ENCODE measurements at places on chromosomes 4 and X.

- DNase-seq, result no peak
Observed at GRCh38 chr4:40769266-40769665, 19.5 kb downstream of the NSUN7 start.

GRCh38 chrX:133171962-133172708, 46.0 kb downstream of the TFDP3 start:
- DNase-seq, result no peak

DNA sequence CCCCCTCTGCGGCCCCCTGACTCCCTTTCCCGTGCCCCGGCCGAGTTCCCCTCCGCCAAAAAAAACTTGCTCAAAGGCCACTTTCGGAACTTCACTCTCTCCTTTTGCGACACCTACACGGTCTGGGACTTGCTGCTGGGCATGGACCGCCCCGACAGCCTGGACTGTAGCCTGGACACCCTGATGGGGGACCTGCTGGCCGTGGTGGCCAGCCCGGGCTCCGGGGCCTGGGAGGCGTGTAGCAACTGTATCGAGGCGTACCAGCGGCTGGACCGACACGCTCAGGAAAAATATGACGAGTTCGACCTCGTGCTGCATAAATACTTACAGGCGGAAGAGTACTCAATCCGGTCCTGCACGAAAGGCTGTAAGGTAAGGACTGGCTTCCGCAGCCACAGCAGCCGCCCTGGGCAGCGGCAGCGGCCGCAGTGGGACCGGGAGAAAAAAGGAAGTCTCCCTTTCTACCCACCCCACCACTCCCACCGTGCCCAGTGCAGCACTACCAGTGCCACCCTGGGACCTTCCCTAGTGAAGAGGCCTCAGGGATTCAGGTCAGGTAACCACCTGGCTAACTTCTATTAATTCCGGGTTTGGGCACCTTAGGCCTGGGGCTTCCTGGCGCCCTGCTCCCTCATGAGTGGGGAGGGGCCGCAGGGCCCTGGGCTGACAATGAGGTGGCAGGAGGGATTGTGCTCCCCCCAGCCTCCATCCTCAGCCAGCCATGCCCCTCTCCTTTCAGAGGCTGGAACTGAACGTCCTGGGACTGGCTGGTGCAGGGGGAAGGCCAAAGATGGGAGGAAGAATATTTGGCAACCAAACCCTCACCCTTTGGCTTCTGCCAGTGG, 1.9 kb downstream of the NALF2 start:
- no peak for DNase-seq

DNA sequence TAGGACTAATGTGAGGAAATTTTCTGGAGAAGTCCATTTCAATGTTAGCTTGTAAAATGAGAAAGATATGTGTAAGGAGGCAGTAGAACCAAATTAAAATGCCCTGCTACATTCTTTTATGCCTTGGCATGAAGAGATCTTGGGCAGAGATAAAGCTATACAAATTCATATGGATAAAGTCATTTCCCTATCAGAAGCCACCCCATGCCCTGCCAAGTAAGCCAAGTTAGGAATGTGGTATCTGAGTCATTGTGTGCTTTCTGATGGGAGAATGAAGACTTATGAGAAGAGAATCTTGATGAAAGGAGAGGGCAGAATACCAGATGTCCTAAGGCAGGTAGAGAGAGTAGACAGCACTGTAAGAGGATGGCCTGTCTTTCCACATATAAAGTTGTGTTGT, 83.7 kb downstream of the TEX13A start:
- DNase-seq, result no peak

- no peak for DNase-seq
Observed at GRCh38 chr4:1598206-1599025, 85.7 kb downstream of the FAM53A start.
